ENCODE measurements at places on chromosomes 4 and X.

GRCh38 chr4:88660446-88661294, 37.0 kb downstream of the NAP1L5 start:
- DNase-seq: no peak

DNA sequence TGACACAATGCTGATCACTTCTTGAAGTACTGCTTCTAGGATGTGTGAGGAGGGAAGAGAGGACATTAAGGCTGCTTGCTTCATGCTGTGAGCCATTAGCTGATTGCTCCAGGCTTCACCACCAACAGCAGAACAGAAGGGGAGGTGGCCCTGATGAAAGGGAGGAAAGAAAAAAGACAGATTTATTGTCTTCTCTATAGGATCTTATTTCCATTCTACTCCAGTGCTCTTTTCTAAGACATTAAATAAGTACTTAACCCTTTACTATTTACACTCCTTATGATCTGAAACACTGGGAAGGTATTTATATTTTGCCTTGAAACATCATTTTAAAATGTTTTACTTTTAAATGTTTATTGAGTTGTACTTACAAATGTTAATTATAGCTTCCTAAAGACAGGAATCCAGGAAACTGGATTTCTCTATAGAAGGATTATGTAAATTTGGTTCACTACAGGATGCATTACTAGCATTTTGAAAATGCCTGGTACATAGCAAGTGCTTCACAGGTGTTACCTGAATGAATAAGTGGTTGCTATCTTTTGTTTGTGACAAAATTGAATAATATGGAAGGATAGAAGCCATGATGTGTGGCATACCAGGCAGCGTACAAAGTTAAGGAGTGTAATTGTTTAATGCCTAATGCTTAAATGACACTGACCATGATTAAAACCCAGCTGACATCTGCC, 680.9 kb upstream of the ATOH1 start:
- no peak for DNase-seq

GRCh38 chr4:72975488-72975784, 94.1 kb downstream of the COX18 start:
- no peak for DNase-seq

DNA sequence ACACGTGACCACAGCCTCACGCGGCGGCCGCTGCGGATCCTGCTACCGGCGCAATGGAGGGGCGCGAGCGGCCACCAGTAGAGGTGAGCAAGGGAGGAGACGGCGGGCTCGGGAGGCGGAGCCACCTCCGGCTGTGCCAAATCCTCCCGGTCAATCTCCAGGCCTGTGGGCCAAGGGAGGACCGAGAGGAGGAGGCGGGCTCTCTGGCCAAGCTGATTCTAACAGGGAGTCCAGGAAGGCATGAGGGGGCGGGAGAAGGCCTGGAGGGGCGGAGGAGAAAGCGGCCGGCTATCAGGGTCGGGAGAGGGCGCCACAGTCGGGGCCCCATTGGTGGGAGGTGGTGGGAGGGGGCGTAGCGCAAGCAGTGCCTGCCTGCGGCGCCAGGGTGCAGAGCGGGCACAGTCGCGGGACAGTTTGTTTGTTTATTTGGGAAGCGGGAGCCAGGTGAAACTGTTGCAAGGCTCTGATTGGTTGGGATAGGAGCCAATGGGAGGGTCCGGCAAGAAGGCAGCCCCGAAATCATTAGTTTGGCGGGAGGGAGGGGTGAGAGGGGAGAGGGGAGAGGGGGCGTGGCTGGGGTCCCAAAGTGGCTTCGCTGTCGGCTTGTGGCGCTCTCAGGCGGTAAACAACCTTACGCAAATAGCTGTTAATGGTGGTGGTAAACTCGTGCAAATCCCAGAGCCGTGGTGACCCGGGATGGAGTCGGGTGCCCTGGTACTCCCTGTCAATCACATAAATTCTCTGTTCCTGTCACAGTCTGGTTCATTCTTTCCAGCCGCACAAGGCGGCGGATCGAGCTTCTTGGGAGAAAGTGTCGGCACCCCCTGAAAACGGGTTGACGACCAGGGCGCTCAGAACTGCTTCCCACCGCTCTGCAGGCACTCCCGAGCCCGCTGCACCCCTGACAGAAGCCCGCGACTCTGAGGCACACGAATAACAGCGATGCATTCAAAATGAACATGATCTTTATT, at the start of gene IRS4:
Gene IRS4 (minus strand): TSS at position 55 of the 971 bp plus-strand sequence.
- no peak for DNase-seq

- DNase-seq: no peak
Measured at GRCh38 chr4:9765091-9765490, 16.3 kb upstream of the DRD5 start.

GRCh38 chr4:75781305-75781704, 56.9 kb downstream of the USO1 start:
- no peak for DNase-seq

DNA sequence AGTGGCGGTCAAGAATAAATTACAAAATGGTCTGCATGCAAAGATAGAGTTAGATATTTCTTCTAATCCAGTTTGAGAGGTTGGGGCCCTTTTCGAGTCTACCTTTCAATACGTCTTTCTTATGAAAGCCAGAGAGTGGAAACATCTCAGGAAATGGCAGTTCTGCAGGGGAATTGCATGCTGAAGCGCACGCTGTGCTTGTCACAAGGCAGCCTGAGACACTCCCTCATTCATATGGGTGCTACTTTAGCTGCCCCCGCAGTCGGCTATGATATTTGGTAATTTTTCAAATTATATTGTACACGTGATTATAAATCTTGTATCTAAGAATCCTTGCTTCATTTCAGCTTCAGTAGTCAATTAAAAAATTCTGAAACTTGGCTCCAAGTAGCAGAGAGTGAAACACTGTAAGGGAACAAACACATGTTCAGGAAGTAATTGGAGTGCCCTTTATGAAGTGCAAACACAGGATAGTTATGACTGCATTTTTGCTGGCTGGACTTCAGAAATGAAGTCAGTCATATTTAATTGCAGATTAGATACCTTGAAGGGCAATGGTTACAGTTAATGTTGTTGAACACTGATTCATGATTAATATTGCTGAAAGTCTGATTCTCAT, 145.5 kb upstream of the NAP1L5 start:
- no peak for DNase-seq

GRCh38 chrX:802846-803245, 172.3 kb downstream of the SHOX start:
- no peak for DNase-seq

DNA sequence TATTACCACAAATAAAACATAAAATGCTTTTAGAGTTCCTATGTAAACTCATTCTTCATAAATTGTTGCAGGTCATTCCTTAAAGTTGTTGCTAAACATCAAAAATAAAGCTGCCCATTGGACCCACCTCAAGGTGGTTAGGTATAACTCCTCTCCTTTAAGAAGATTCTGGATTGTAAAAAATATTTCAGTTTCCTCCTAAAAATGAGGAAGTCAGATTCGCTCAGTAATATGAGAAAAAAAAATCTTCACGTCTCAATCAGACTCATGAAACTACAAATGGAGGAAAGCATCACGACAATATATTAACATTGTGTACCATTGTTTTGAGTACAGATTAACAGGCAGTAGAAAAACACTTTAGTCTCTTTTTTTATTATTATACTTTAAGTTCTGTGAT, 105.9 kb downstream of the DDX60 start:
- DNase-seq: no peak

DNA sequence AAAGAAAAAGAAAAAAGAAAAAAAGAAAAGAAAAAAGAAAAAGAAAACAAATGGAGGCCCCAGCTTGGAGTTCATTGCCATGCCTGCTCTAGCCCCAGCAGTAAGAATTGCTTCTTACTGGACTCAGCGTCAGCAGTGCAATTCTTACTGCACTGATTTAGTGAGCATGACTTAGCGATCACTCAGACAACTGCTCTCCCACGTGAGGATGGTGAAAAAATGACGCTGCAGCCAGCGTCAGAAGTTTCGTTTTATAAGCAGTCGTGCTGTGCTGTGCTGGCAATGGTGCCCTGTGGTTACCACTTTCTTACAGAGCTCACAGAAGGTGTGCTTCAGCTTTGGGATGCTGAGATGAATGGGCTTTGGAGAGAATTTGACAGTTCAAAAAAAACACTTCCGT, 68.3 kb upstream of the DDX3X start:
- peak; percentile 62 for DNase-seq

DNA sequence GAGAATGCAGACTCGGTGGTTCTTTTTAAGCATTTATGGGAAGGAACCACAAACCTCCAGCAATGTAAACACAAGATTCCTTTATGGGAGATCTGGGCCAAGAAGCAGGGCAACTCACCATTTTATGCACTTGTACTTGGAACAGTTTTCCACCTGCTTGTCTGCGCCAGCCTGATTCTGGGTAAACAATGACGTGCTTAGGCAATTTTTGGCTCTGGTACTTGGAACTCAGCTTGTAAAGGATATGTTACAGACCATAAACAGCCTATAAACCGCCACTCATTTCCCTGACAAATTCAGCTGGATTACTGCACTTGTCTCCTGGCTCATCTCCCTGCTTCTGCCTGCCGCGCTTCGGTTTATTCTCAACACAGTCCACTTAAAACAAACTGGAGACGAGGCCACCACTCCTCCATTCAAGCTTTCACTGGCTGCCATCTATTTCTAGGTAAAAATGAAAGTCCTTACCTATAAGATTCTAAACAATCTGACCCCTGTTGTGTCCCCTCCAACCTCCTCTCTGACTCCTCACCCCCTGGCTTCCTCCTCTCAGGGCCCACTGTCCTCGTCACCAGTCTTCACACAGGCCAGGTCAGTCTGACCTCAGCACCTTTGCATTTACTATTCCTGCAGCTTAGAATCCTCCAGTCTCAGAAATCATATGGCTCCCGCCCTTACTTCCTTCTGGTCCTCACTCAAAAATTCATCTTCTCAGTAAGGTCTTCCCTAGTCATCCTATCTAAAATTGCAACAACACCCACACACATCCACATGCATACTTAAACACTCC, 205.9 kb upstream of the GALNT7 start:
- DNase-seq: no peak

- no peak for DNase-seq
Measured at GRCh38 chr4:143625632-143626031, 74.8 kb downstream of the FREM3 start.

- no peak for DNase-seq
Measured at GRCh38 chr4:176970853-176971252, 178.1 kb upstream of the VEGFC start.

- DNase-seq: peak; percentile 41
Measured at GRCh38 chr4:37685161-37685822, 884 bp downstream of the RELL1 start.

- no peak for DNase-seq
Measured at GRCh38 chrX:37926700-37927099, 79.3 kb upstream of the DYNLT3 start.

DNA sequence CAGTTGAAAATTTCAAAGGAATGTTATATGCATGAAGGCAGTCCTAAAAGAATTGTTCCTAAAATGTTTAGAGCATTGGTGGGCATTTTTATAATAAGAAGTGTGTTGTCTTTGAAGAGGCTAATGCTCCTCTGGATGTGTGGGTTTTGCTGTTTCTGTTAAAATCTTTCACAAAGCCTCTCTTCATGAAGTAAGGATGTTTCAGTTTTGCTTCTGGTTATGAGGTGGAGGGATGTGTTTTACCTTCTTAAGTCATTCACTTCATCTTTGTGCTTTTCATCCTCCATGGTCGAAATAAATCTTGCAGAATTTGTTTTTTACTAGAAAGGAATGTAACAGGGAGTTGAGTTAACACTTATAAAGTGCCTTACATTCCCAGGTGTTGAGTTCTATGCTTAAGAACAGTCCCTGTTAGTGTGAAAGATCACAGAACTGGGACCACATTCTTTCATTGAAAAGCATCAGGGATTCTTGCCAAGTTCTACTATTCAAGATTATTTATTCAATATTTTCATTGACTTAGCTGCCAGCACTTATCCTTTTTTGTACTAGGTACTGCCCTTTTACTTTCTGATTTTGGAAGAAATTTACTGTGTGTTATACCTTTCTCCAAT, 21.1 kb downstream of the FHIP1A start:
- DNase-seq: no peak

- DNase-seq: no peak
Measured at GRCh38 chr4:17762726-17763125, 18.7 kb downstream of the FAM184B start.

DNA sequence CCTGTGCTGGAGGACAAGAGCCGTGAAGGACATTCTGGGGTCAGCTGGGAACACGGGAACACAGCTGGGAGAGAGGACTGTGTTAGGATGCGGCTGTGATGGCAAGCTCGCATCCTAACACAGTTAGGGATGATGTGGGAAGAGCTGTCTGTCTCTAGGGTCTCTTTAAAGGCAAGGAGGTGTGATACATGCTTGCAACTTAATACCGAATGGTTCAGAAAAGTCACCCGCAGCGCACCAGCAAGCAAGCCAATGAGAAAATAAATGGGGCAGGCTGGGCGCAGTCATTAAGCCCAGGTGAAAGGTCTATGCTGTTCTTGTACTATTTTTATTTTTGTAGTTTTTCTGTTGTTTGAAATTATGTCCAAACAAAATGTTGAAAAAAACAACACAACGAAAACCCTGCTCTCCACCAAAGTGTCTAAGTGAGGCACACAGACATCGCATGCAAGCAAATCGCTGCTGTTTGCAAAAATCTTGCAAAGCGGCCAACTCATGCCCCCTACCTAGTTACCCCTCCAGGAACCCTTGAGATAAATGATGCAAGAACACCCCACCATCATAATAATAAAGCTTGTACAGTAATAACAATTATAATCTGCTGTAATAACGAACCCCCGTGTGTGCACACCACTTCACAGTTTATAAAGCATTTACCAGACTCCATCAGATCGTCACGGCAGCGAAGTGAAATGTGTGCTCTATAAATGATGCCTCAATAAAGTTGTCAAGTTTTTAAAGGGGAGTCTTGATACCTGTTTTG, 17.9 kb upstream of the ADRA2C start:
- no peak for DNase-seq

GRCh38 chrX:56974408-56974807, 20.9 kb downstream of the SPIN3 start:
- DNase-seq: no peak

- no peak for DNase-seq
Measured at GRCh38 chr4:55965585-55965984, 16.8 kb downstream of the CEP135 start.

GRCh38 chrX:122344816-122345215, 839.3 kb upstream of the GRIA3 start:
- DNase-seq: no peak

DNA sequence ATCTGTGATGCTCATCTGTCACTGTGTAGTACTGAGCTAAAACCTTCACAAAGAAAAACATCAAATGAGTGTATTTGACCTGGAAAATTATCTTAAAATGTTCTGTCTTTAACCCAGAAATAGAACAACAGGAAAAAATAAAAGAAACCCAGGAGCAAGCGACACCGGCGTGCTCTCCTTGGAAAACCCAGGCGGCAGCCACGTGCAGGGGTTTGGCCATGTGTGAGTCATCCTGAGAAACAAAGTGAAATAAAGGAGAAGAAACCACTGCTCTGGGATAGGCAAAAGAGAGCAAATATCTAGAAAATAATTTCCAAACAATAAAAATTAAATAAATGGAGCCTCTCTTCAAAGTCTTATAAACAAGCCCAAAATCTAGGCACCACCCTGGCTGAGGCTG, 20.0 kb upstream of the TMEM128 start:
- no peak for DNase-seq

GRCh38 chr4:103429283-103429682, 231.1 kb upstream of the CENPE start:
- DNase-seq: no peak

- DNase-seq: no peak
Measured at GRCh38 chr4:180190382-180190781, 2052.8 kb upstream of the TENM3 start.
